ENCODE measurements at places on chromosomes 16 and 17. TPM values are rescaled to one million over a fixed set of nuclear protein-coding genes. Genes with fewer than 3 reads are reported as not detected.

The CCL13 gene
- polyA plus RNA-seq = not detected

The SCGB1C2 gene
- polyA plus RNA-seq = 1.9 TPM

The ST6GALNAC1 gene
- polyA plus RNA-seq = 0.18 TPM

The ARHGAP44 gene
- 7.2 TPM for polyA plus RNA-seq

The CHST5 gene
- 0.64 TPM for polyA plus RNA-seq

The RBFOX1 gene
- 3.4 TPM for polyA plus RNA-seq

The KRTAP16-1 gene
- polyA plus RNA-seq = not detected

The NR1D1 gene
- polyA plus RNA-seq = 4.1 TPM

The FBXO39 gene
- polyA plus RNA-seq = not detected

The HOXB2 gene
- polyA plus RNA-seq = 49.0 TPM

The TMC5 gene
- polyA plus RNA-seq = 0.57 TPM

The QRICH2 gene
- polyA plus RNA-seq = 5.0 TPM

The SLC52A1 gene
- 0.19 TPM for polyA plus RNA-seq

The KRTAP4-1 gene
- polyA plus RNA-seq = not detected

The ALDOC gene
- polyA plus RNA-seq = 26.9 TPM

The C17orf78 gene
- polyA plus RNA-seq = 0.23 TPM

The ACE gene
- polyA plus RNA-seq = 12.7 TPM

The RAPGEFL1 gene
- 5.8 TPM for polyA plus RNA-seq

The ZNF624 gene
- 11.8 TPM for polyA plus RNA-seq
